ENCODE measurements at places on chromosomes 2 and 18.

GRCh38 chr2:85596026-85596333, 435 bp downstream of the RNF181 start:
- DNase-seq: no peak

DNA sequence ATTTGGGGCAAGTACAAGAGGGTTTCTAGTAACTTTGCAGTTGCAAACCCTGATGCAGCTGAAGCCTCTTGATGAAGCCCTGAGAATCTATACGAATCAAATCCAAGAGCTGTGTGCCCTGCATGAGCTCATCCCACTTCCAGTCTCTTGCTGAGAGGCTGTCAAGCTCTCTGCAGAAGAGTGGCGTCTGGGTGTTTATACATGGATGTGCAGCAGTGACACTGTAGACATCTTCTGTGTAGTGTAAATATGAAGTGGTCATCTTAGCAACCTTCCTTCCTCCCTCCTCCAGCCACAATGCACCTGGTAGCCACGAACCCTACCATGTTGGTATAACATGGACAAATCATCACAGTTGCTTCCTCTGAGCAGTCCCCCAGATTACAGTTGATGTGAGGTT, 18.4 kb upstream of the KIAA2012 start:
- DNase-seq: no peak

DNA sequence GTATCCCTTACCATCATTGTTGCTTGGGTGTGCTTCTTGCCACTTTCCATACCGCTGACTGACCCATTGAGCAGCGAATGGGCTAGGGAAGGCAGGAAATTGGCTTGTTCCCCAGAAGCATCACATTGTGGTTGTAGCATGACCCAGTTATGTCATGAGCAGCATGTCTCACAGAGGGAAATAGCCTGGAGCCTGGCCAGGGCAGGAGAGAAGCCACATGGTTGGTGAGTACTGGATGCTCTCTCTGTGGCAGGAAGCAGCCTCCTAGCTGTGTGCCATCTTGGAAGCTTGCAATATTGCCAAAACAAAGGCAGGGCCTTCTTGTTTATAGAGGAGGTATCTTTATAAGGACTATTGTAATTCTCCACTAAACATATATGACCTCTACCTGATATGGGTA, 482.6 kb downstream of the PIK3C3 start:
- no peak for DNase-seq

GRCh38 chr18:354003-354402, 86.2 kb upstream of the THOC1 start:
- DNase-seq: no peak

DNA sequence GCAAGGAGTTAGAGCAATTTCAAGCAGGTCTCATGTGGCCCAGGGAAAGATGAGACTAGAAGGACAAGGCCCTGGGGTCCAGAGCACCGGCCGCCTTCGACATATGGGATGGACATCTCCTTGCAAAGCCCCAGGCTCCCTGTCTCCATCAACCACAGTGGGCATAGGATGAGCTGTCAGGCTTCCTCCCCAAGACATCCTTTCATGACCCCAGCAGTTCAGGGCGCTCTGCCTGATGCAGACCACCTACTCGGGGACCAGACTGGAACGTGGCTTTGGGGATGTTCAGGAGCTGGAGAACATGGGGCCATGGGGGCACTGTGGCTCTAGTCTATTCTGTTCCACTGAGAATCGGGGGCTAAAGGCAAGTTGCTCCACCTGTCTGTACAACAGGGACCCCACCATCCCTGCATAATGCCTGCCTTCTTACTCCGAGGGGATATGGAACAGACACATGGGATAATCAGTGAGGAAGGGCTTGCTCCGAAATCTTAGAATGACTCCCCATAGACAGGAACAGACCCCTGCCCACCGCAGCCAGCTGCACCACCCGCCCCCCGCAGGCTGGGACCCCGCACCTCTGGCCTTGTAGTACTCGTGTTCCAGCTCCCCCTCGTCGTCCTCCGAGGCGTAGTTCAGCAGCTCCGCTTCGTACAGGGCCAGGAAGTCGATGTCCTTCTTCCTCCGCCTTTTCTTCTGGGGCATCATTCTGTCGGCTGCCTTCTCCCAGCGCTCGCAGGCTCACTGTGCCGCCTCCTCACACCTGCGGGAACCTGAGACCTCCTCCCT, 500 bp downstream of the LOXHD1 start:
- DNase-seq: no peak

DNA sequence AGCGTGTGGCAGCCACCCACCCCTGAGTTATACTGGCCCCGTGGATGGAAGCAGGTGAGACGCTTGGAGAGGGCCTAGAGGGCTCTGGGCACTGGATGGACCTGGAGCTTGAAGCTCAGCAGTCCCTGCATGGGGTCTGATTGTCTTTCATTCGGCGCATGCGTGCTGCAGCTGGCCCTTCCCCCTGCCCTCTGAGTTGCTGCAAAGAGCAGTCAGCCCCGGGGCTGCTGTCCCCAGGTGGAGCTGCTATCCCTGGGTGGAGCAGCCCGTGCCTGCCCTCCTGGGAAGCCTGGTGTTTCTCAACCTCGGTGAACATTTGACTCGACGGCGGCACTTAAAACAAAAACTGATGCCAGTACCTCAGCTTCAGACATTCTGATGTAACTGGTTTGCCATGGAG, 29.6 kb downstream of the IGFBP5 start:
- DNase-seq: no peak

DNA sequence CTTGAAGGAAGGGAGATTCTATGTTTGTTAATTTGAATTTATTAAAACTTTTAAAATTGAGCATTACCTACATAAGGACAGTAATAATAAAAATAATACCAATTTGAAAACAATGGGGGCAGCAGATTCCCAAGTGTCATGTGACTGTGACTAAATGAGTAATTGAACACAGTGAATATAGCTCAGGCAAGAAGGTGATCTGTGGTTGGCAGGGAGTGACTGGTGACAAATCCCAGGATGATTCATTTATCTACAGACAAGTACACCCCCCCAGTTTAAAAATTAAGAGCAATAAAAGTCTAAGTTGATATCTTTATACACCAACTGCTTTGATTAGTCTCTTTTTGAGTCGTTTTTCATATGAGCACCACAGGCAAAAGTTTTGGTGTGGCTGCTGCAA, 299.5 kb downstream of the ARHGAP15 start:
- DNase-seq: no peak

DNA sequence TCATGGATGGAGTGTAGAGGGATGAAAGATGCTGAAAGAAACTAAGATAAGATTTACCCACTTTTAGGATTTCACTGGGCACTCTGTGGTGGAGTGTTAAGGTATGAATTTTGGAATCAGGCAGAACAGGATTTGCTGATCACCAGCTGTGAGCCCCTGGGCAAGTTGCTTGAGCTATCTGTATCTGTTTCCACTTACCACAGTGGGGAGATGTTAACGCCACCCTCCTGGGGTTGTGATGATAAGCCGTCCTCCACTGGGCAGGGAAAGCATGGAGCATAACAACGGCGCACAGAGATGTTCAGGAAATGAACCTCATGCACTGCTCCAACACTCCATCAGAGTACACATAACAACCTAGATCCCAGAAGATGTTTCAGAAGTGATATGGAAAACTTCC, 160.6 kb downstream of the MTCL1 start:
- no peak for DNase-seq

DNA sequence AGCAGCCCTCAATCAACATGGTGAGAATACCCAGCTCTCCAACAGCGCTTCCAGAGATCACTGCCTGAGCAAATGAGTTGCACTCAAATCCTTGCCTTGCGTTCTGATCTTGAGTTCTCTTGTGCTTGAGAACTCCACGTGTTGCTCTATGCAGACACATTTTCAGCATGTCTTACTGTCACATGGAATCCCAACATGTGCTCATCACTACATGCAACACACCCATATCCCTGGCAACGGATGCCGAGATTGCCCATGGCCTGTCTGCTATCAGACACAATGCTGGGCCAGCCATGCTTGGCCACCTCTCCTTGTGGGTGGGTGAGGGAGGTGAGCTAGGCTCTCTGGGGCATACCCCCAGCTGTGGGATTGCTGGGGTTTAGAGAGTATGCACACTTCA, 91.9 kb upstream of the LDAH start:
- no peak for DNase-seq

- no peak for DNase-seq
Observed at GRCh38 chr2:49111456-49111855, 42.9 kb downstream of the FSHR start.

DNA sequence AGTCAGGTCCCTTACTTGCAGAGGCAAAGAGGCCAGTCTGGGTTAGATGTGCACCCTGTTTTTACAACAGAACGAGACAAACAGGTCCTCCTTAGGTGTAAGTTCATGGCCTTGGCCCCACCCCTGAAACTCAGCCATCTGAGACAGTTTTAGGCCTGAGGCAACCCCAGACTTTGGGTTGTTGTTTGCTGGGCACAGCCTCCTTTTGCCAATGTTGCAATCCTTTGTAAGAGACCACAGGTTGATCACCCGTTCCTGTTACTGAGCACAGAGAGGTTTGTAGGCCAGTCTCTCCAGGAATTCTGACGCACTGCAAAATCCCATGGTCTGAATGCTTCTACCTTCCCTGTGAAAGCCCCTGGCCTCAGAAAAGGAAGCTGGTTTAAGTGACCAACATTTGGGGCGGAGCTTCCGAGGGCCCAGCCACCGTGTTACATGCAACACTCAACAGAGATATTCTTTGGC, 15.5 kb upstream of the IL1RN start:
- DNase-seq: no peak

GRCh38 chr2:234404957-234405356, 91.9 kb downstream of the ARL4C start:
- no peak for DNase-seq

DNA sequence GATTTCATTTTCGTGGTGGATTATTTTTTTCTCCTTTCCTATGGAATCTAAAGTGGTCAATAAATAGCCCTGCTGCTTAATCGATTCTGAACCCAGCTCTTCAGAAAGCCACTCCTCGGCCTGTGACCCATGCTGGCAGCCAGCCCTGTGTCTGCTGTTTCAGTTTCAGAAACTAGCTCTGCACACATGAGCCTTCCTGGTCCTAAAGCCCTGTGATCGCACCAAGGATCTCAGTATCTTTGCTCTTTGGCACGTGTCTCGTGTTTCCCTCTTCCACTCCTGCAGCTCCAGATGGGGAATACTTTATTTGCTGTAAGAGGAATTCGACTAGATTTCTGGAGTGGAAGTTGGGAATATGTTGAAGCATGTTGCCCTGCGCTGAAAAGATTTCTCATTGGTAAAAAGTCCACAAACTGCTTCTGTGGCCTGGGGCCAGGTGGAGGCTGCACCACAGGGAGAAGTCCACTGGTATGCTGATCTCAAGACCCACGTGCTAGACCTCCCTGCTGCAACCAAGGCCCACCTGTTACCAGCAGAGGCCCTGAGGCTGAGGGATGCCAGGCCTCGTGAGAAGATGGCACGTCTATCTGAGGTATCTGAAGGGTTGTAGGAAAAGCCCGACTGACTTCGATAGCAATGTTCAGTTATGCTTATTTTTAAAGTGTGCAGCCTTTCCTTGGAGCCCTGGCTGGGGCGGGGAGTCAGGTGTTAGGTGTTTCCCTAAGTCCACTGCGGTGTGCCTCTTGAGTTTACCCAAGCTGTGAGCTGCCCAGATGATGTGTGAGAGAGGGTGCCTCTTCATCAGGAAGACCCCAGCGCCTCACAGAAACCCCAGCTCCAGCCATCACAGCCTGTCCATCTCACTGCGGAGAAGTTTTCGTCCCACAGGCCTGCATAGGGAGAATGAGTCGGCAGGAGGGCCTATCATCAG, 33.6 kb upstream of the CELF4 start:
- DNase-seq: no peak

DNA sequence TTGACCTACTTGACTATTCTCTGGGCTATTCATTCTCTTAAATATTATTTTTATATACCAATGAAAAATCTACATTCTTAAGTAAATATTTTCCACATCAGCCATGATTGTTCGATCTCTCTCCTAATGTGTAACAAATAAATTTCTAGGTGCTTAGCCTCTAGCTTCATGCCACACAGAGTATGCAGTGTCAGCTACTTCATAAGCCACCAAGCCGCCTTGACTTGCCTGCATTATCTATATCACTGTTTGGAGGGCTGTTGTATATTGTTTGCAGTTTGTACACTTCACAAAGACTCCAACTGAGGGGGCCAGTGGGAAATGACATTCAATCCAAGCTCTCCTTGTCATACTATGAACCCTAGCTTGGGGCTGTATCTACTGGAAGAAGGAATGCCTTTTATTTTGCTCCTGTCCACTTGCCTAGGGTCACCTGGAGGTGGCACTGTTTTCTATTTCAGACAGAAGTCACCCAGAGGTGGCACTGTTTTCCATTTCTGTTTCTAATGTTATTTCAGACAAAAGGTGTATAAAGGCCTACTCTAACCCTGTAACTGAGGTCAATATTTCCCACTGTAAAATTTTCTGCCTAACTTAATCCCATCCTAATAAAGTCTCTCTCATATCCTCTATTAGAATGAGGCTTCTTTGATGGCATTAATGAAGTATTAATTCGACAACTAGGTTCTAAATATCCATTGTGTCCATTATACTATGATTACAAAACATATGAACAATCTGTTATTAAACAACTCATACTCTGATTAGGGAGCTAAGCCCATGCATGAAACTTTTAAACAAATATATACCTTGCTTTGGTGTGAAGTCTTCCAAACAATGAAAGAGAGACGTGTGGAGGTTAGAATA, 36.4 kb downstream of the COL5A2 start:
- DNase-seq: no peak

DNA sequence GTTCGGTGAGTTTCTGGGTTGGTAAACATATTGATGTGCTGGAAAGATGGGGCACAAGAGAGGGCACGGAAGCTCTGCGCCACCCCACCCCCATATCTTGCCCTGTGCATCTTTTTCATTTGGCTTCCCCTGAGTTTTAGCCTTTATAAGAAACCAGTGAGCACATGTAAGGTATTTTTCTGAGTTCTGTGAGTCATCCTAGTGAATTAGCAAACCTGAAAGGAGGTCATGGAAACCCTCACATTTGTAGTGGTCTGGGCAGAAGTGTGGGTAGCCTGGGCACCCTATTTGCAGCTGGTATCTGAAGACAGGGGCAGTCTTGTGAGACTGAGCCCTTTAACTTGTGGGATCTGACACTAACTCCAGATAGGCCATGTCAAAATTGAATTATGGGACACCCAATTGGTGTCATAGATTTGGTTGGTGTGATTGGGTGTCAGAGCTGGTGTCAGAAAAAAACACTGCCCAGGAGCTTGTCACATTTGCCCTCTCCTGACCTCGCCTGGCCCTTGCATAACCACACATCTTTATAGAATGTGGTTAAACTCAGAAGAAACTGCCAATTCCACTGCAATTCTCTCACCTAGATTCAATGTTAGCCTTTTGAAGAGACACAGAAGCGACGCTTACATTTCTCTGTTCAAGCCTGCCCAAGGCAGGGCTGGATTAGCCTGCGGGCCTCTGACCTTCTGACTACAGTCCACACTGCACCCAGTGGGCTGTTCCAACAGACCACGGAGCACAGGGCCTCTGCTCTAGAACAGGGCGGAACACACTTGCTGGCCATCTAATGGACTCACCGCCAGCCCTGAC, 12.0 kb upstream of the GALM start:
- DNase-seq: no peak

DNA sequence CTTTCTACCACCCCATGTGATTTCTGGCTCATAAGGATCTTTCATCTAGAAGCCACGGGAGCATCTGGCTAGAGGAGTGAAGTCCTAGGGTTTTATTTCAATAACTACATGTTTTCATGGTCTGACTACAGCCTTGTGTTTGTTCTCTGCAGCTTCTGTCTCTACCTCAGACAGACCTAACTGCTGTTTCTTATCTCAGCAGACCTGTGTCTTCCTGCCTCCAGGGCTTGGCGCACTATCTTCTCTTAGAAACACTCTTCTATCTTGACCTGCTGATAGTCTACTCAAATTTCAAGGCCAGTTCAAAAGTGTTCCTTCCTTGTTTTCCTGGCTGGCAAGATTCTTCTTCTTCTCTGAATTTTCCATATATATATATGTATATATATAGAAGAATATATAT, 11.0 kb upstream of the TRIB2 start:
- peak; percentile 84 for DNase-seq

All from CMK (cell line).